Activated CD8-positive, alpha-beta memory T cell treated with anti-CD3 and anti-CD28 coated beads for 1 hour (primary cell): ENCODE measurements at places on chromosomes 5 and 9.

GRCh38 chr9:91219557-91219956 lies 142.2 kb downstream of the AUH start:
- DNase-seq: no peak

DNA sequence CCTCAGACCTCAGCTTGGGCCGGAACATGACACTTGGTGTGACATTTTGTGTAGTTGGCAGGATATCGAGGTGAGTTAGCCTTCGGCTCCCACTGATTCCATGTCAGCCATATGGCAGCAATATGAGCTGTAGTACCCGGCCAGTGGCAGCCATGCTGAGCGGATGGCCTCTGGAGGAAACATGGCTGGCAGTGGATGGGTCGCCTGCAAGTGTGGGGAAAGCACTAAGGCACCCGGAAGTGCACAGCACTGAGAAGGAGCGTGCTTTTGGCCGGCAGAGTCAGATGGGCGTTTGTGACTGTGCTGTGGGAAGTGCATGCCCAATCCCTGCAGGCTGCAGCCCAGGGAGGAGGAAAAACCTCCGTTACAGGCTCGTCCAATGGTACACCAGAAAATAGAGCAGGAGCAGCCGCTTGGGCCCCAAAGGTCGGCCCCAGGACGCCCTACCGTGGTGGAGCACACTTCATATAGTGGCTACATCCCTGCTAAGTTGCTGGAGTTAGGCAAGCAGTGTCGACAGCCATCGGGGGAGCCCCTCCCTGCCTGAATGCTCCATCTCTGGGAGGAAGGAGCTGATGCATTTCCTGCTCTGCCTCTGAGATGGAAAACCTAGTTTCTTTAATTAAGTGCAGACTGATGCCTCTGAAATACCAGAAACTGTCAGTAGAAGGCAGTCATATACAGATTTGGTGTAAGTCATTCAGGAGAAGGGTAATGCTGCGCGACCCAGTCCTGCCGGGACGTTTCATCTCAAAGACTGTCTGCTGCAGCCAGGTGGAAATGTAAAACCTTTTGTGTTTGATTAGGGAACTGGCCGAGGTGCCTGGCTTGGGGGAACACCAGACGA lies 2185.8 kb upstream of the ACO1 start:
- DNase-seq: no peak

- no peak for DNase-seq
Measured at GRCh38 chr5:148455185-148455584, 71.4 kb downstream of the FBXO38 start.

DNA sequence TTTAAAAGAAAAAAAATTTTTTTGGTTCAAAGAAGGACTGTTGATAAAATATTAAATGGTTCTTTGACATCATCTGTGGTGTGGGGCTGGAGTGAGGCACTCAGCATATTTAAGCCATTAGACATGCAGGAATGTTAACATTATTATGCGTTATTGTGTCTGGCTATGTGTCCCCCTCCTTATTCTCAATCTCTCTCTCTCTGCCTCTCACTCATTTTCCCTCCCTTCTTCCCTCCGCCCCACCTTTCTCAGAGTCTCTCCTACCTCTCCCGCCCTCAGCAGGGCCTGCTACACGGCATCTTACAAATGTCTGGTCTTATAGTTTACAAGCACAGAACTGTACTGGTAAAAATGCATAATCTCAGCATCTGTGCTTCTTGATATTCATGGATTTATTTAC lies 287.8 kb upstream of the TMEM161B start:
- DNase-seq: no peak

DNA sequence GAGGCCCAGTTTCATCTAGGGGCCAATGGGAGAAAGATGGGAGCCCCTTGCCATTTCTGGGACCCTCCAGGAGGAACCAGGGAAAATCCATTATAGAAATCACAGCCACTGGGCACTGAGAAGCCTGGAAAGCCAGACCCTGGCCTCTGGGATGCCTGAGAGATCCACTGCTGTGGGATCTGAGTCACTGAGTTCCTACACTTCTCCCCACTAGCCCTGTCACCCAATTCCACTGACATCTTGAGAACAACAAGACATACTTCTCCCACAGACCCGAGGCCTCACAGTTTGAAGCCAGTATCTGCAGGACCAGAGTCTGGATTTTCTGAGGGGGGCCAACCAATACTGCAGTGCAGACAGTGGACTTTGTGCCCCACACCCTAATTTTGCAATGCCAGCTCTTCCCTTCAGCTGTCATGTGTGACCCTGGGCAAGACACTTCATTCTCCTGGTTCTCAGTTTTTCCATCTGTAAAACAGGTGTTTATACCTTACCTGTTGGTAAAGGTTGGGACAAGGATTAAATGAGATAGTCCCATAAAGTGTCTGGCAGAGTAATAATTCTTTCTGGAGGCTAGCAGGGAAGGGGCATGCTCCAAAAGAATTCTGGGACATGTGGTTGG lies 46.5 kb downstream of the CXXC5 start:
- no peak for DNase-seq

DNA sequence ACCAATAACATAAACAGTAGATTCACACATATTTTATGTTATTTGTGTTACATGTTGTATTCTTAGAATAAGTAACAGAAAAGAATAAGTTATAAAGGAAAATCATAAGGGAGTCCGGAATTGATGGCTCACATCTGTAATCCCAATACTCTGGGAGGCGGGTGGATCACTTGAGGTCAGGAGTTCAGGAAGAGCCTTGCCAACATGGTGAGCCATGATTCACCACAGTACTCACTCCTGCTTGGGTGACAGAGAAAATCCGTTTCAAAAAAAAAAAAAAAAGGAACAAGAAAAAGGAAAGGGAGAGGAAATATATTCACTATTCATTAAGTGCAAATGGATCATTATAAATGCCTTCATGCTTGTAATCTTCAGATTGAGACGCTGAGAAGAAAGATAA lies 533.3 kb upstream of the CDH9 start:
- no peak for DNase-seq

GRCh38 chr5:111743988-111744387 lies 13.0 kb downstream of the NREP start:
- no peak for DNase-seq

- no peak for DNase-seq
Measured at GRCh38 chr9:82021198-82021597, 32.6 kb downstream of the SPATA31D1 start.

DNA sequence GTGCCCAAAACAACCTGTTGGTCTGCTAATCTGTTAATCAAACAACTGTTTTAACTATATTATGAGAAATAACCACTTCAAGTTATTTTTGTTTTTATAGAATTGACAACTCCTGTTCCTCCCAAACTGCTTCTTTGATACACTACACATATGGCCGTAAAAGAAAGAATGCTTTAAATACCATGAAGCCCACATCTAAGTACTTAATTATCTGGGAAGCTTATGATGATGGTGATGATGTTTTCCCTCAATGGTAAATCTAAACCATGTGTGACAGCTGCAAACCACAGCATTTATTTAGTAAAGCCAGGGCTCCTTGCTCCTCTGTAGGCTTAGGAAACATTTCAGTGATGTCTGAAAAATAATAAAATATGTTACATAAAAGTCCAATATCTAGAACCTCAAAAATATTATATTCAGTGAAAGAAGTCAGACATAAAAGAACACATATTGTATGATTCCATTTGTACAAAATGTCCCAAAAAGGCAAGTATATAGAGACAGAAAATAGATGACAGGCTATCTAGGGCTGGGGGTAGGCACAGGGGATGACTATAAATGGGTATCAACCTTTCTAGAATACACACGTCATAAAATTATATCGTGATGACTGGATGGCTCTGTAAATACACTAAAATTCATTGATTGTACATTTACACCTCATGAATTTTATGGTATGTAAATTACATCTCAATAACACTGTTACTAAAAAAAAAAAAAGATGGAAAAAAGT lies 154.1 kb downstream of the EFNA5 start:
- DNase-seq: no peak

DNA sequence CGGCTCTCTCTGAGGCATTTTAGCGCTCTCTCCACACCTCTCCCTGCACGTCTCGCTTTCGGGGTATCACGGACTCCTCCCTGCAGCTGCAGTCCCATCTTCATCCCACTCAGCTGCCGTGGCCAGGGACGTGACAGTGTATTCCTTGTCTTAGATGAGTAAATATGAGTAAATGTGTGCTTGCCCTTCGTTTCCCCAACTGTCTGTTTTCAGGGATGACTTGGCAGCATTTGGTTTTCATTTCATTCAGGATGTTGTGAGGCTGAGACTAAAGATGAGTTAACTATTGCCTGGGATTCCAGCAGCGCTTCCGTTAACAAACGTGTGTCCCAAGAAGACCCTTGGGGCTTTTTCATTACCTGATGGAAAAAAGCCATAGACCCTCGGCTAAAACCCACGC lies 29.5 kb downstream of the GDNF start:
- no peak for DNase-seq

DNA sequence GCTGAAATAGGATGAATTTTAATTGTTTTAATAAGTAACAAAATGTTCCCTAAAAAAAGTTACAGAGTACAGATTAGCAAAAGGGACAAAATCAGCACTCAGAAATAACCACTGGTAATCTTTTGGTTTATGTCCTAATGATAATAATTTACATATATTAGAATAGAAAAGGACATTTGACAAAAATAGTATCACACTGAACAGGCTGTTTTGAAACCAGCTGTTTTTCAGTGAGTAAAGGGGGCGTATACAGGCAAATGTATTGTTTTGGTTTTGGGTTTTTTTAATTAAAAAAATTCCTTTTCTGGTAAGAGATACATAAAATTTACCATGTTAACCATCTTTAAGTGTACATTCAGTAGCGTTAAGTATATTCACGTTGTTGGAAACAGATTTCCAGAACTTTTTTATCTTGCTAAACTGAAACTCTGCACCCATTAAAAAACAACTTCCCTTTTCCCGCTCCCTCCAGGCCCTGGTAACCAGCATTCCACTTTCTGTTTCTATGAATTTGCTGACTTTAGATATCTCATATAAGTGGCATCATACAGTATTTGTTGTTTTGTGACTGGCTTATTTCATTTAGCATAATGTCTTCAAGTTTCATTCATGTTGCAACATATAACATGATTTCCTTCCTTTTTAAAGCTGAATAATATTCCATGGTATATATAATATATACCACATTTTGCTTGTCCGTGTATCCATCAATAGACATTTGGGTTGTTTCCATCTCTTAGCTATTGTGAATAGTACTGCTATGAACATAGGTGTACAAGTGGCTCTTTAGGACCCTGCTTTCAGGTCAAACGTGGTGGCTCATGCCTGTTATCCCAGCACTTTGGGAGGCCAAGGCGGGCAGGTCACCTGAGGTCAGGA lies 20.6 kb upstream of the LARP1 start:
- DNase-seq: no peak

DNA sequence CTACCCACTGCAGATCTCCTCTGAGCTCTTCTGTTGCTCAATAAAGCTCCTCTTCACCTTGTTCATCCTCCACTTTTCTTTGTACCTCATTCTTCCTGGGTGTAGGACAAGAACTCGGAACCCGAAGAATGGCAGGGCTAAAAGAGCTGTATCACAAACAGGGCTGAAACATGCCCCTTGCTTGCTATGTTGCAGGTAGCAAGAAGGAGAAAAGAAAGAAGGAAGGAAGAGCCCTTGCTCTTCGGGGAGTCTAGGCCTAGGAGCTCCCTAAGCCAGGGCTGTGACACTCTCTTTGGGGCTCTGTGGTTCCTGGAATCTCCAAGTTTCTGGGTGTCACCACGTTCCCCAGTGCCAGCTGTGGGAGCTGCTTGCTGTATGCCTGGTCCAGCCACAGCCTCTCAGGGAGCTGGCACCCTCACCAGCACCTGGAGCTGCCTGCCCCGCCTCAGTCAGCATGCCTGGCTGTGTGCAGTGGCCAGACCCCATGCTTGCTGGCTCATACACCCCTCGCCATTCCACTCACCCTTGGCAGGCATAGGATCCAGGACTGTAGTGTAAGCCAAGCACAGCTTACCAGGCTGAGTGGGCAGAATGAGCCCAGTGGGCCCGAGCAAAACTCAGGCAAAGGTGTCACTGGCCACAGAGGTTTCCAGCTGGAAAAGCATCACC lies 274.8 kb upstream of the ADRA1B start:
- DNase-seq: no peak

DNA sequence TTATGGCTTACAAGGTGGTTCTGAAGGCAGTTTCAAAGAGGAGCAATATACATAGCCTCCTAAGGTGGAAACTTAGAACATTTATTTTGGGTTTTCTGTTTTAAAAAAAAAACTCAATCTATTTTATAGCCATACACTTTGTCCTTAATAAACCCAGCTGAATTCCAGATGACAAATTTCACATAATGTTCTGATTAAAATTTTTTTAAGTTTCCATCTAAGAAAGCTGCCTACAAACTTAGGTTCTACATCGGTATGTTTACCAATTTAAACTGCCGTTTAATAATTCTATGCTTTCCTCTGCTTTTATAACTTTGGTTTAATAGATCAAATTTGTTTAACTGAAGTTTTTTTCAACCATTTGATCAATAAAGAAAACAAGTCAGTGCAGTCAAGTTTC lies 12.5 kb downstream of the NR3C1 start:
- no peak for DNase-seq

DNA sequence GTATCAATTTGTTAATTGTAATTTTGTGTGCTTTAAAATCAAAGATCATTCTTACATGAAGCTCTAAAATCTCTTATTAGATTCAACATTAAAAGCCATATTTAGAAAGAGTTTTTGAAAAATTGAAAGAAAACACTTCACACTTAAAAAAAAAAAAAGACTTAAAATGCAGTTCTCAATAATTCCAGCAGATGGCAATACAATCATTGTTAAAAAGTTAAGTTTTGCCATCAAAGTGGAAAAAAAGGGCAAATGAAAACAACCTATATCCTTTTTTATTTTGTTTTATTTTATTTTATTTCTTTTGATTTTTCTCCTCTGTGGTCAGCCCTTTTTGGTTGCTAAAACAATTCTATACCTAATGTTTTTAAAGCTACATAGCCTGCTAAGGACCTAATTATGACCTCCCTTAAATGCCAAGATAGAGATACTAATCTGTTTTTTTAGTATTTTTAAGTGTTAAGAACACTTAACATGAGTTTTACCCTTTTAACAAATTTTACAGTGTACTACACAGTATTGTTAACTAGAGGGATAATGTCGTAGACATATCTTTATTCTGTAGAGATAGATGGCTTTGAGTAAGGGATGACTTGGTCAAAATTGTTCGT lies 154.2 kb upstream of the DAB2 start:
- no peak for DNase-seq

DNA sequence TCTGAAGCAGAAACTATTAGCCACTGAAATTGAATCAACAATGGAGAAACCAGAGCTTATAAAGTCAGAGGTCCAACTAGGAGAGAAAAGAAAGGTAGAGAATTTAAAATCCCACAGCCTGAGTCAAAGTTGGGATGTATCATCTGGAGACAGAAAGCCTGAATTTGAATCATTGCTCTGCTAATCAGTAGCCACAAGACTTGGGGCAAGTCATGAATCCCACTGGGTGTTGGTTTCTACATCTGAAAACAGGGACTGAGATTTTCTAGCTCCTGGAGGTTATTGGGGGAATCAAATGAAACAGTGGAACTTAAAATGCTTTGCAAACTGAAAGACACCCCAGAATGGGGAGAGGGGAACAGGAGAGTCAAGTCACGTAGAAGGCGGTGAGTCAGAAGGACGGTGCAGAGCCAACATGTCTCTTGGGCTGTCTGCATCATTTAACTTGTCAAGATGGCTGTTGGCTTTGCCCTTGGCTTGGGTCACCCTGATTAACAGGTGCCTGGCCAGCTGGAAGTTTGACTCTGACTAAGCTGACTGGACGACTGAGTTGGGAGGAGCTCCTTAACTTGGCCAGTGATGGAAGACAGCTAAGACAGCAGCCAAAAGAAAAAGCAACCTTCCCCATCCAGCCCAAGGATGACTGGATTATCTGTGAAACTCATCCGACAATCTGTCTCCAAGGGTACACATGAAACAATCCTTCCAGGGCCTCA lies 60.6 kb upstream of the ADRA1B start:
- no peak for DNase-seq

GRCh38 chr5:137220523-137220927 lies 278.6 kb downstream of the SPOCK1 start:
- DNase-seq: no peak
